ENCODE measurements at places on chromosomes 2 and 18.

DNA sequence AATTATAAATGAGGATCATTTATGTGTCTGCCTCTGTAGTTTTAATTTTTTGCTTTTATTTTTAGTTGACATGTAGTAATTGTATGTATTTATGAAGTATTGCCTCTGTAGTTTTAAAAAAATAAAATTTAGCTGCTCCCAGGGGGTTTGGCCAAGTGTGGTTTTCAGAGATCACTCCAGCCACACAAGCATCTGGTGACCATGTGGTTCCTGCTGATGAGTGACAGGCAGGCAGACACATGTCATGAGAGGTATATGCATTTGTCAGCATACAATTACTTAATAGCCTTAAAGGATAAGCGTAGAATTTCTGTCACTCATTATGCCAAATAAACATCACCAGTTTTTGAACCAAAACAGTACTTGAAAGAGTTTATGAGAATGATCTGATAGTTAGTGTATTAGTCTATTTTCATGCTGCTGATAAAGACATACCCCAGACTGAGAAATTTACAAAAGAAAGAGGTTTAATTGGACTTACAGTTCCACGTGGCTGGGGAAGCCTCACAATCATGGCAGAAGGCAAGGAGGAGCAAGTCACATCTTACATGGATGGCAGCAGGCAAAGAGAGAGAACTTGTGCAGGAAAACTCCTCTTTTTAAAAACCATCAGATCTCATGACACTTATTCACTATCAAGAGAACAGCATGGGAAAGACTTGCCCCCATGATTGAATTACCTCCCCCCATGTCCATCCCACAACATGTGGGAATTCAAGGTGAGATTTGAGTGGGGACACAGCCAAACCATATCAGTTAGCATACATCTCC lies 29.6 kb downstream of the MREG start:
- H3K27ac ChIP-seq = no peak overlapping the region
- no peaks in the 10 kb centered on the region for H3K27me3 ChIP-seq
- H3K4me3 ChIP-seq = no peak overlapping the region
- no peak for DNase-seq
- H3K36me3 ChIP-seq = no peaks in the 10 kb centered on the region
- peaks cover 1% of the 10 kb centered on the region for H3K4me1 ChIP-seq

DNA sequence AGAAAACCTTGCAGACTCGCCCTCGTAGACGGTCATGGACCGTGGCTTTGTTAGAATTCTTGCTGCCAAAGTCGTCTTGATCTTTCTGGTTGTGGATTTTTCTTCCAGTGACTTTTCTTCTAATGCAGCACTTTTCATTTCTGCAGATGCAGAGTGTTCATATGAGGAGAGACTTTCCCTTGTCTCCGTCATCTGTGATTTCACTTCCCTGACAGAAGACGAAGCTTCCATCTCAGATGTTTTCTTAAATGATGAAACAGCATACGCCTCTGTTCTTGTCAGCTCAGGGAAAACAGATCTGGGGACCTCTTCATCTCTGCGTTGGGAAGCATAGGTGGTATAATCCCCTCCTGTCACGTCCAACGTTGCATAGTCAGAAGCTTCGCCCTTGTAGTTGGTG lies 50.9 kb downstream of the PLEKHA3 start:
- no peak overlapping the region for H3K4me3 ChIP-seq
- no peaks in the 10 kb centered on the region for H3K36me3 ChIP-seq
- H3K27ac ChIP-seq = no peak overlapping the region
- no peak for DNase-seq
- no peaks in the 10 kb centered on the region for H3K4me1 ChIP-seq

- H3K27me3 ChIP-seq = no peaks in the 10 kb centered on the region
- no peaks in the 10 kb centered on the region for H3K4me1 ChIP-seq
- no peak overlapping the region for H3K4me3 ChIP-seq
- H3K27ac ChIP-seq = no peak overlapping the region
- DNase-seq = no peak
Observed at GRCh38 chr18:52451851-52452250, 111.9 kb downstream of the DCC start.

- H3K36me3 ChIP-seq = no peaks in the 10 kb centered on the region
- no peak overlapping the region for H3K4me3 ChIP-seq
- no peaks in the 10 kb centered on the region for H3K4me1 ChIP-seq
- no peak for DNase-seq
- no peak overlapping the region for H3K27ac ChIP-seq
Observed at GRCh38 chr2:202018950-202019349, 14.7 kb upstream of the FZD7 start.

- H3K27me3 ChIP-seq = no peaks in the 10 kb centered on the region
- DNase-seq = no peak
- no peaks in the 10 kb centered on the region for H3K4me1 ChIP-seq
- peak overlapping the region; percentile 89 for H3K4me3 ChIP-seq
- H3K27ac ChIP-seq = no peak overlapping the region
Observed at GRCh38 chr18:55319459-55320193, 268.4 kb downstream of the TCF4 start.

DNA sequence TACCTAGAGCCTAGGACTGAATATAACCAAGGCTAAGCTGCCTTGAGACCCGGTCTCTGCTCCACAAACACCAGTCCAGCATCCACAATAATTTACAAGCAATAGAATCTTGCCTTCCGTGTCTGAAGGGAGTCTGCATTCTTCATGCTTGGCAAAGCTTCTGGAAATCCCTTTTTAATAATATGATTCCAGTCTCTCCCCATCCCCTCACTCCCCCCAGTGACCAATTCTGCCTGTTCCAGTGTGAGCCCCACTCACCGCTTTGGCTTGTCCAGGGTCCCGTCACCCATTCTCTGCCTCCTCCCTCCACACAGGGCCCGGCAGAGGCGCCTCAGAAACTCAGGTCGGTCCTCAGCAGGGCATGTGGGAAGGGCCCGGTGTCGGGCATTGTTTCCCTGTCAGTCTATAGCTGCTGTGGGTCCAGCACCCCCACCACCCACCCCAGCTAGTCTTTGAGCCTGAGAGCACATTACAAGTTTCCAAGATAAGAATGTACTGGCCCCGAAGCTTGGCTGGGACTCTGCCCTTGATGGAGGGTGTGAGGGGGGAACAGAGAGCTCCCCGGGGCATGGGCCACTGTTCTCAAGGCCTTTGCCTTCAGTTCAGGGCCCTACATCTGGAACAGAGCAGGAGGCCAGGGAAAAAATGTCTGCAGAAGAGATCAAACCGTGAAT lies 129.7 kb upstream of the MYCN start:
- H3K36me3 ChIP-seq = no peaks in the 10 kb centered on the region
- no peak overlapping the region for H3K27ac ChIP-seq
- H3K4me1 ChIP-seq = no peaks in the 10 kb centered on the region
- DNase-seq = no peak

GRCh38 chr2:162164802-162165201 lies 12.8 kb upstream of the GCG start:
- no peaks in the 10 kb centered on the region for H3K36me3 ChIP-seq
- H3K4me1 ChIP-seq = no peaks in the 10 kb centered on the region
- H3K27me3 ChIP-seq = no peaks in the 10 kb centered on the region
- H3K27ac ChIP-seq = no peak overlapping the region
- DNase-seq = no peak

- H3K36me3 ChIP-seq = no peaks in the 10 kb centered on the region
- no peak overlapping the region for H3K4me3 ChIP-seq
- H3K27ac ChIP-seq = no peak overlapping the region
- H3K4me1 ChIP-seq = no peaks in the 10 kb centered on the region
- DNase-seq = no peak
Observed at GRCh38 chr2:228197504-228197903, 16.0 kb upstream of the SPHKAP start.

- no peaks in the 10 kb centered on the region for H3K36me3 ChIP-seq
- H3K4me1 ChIP-seq = no peaks in the 10 kb centered on the region
- no peak overlapping the region for H3K27ac ChIP-seq
- no peaks in the 10 kb centered on the region for H3K27me3 ChIP-seq
- no peak overlapping the region for H3K4me3 ChIP-seq
Observed at GRCh38 chr18:62384068-62384467, 59.0 kb downstream of the TNFRSF11A start.

- no peak overlapping the region for H3K4me3 ChIP-seq
- no peak overlapping the region for H3K27ac ChIP-seq
- H3K36me3 ChIP-seq = no peaks in the 10 kb centered on the region
- DNase-seq = no peak
Observed at GRCh38 chr18:5317186-5317585, 21.7 kb upstream of the ZBTB14 start.

- no peaks in the 10 kb centered on the region for H3K36me3 ChIP-seq
- no peak overlapping the region for H3K4me3 ChIP-seq
- H3K27ac ChIP-seq = no peak overlapping the region
- no peak for DNase-seq
- no peaks in the 10 kb centered on the region for H3K4me1 ChIP-seq
Observed at GRCh38 chr2:191626497-191627151, 51.3 kb upstream of the NABP1 start.

DNA sequence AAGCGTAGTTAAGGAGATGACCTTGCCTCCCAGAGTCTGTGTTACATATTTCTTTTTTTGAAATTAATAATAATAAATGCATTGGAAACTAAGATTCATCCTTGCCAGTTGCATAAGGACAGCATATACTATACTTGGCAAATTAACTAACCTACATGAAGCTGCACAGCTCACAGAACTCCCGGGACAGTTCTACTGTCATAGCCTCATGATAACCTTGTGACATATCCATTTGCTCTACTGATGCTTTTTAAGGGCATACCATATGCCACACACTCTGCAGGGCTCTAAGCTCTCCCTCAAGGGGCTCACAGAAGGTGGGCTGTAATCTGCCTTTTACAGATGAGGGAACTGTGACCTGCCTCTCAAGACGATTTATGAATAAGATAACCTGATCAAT lies 3.8 kb downstream of the ITGB1BP1 start:
- H3K36me3 ChIP-seq = no peaks in the 10 kb centered on the region
- no peak overlapping the region for H3K27ac ChIP-seq
- H3K4me3 ChIP-seq = no peak overlapping the region
- DNase-seq = no peak
- no peaks in the 10 kb centered on the region for H3K27me3 ChIP-seq

DNA sequence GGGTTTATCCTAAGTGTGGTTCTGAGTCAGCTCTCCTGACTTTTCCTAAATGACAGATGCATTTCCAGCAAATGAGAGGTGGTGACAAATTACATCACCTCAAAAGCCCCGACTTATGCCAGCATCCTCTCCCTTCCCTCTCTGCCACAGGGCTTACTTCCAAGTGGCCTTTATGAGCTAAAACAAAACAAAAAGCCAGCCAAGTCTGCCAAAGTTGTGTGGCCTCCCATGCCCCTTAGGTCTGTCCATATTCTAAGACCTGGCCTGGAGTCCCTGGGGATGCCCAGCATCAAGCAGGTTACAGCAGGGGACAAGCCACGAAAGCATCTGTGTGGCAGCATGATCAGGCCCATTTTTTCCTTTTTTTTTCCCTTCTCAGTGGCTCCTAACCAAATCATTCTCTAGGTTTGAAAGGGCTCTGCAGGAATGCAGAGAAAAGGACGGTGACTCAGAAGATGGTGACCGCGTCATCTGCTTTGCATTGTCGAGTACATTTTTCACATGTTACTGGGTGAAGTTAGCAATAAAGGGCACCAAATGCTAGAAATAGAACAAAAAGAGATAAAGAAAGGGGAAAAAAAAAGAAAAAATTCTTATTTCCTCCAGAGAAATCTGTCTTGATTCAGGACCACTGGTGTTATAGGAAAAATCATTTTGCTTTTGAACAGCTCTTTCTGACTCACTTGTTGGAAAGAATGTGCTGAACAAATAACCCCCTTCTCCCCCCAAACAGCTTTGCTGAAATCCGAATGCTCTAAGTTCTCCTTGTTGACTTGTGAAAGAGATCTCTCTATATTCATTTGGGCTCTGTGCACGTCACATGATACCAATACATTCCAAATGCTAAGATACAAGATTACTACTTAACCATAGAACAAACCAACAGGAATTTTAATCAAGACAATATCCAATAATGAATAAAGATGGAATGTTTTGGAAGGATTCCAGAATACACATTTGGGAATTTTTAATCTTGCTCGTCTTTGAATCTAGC lies 178.7 kb downstream of the EN1 start:
- no peaks in the 10 kb centered on the region for H3K4me1 ChIP-seq
- DNase-seq = no peak
- H3K27ac ChIP-seq = no peak overlapping the region
- no peak overlapping the region for H3K4me3 ChIP-seq
- H3K36me3 ChIP-seq = no peaks in the 10 kb centered on the region

- peaks cover 13% of the 10 kb centered on the region for H3K36me3 ChIP-seq
- no peak for DNase-seq
- H3K27ac ChIP-seq = no peak overlapping the region
- no peaks in the 10 kb centered on the region for H3K27me3 ChIP-seq
Observed at GRCh38 chr2:224479826-224480225, 77.9 kb upstream of the FAM124B start.

GRCh38 chr2:64852771-64853241 lies 136.4 kb upstream of the SLC1A4 start:
- no peaks in the 10 kb centered on the region for H3K27me3 ChIP-seq
- no peak overlapping the region for H3K4me3 ChIP-seq
- H3K4me1 ChIP-seq = no peaks in the 10 kb centered on the region
- no peak for DNase-seq
- no peak overlapping the region for H3K27ac ChIP-seq

GRCh38 chr2:12929758-12930157 lies 213.0 kb downstream of the TRIB2 start:
- H3K27me3 ChIP-seq = no peaks in the 10 kb centered on the region
- DNase-seq = no peak
- H3K36me3 ChIP-seq = no peaks in the 10 kb centered on the region

DNA sequence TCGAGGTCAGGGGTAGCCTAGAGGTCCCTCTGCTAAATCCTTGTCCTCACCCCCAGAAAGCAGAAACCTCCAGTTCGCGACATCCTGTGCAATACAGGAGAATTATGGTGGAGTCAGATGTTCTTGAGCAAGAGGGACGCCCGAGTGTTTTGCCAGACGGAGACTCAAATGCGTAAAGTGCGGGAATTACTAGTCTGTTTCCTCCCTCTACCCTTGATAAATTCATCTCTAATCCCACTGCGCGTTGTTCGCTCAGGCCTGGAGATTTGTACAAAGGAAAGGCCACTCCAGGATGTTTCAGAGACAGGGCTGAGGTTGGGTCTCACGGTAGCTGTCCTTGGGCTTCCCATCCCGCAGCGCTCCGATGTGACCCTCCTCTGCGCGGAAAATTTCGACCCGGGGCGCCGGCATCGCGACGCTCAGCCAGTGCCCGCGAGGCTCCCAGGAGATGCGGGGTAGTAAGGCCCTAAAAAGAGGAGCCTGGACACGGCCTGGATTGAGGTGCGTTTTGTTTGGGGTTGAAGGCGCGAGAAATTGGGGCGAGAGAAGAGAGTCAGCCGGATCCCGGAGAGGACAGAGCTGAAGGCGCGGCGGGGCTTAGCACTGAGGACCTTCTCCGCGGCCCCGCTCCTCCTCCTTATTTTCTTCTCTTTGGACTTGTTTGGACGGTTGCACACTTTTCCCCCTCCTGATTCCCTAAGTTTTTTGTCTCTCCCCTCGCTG lies 2.6 kb upstream of the NEUROD1 start:
- no peaks in the 10 kb centered on the region for H3K36me3 ChIP-seq
- H3K4me1 ChIP-seq = no peaks in the 10 kb centered on the region
- no peaks in the 10 kb centered on the region for H3K27me3 ChIP-seq

GRCh38 chr2:41847744-41848441 lies 199.9 kb upstream of the PKDCC start:
- no peak for DNase-seq
- H3K27ac ChIP-seq = no peak overlapping the region
- no peaks in the 10 kb centered on the region for H3K4me1 ChIP-seq
